ENCODE measurements at places on chromosomes 5 and 9. TPM values are rescaled to one million over a fixed set of nuclear protein-coding genes. Genes with fewer than 3 reads are reported as not detected.

DNA sequence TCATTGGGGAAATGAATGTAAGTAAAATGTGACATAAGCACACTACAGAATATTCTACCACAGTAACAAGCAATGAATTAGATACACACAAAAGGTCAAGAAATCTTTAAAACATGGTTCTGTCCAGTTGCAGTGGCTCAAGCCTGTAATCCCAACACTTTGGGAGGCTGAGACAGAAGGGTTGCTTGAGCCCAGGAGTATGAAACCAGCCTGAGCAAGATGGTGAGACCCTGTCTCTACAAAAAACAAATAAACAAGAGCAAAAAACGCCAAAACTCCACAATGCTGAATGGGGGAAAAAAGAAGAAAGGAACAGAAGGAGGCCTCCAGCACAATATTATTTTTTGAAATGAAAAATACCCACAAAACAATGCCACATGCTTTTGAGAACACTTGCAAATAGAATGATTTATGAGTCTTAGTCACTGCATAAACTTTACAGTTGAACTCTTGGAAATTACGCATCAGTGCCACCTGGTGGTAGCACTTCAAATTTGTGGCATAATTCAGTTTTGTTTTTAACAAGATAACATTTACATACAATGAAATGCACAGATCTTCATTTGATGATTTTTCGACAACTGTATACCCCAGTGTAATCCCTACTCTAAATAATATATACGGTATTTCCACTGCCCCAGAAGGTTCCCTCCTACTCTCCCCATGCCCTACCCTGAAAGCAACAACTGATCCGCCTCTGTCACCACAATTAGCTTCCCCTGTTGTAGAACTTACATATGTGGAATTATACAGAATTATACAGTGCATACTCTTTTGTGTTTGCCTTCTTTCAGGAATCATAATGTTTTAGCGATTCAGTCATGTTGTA, 14.4 kb upstream of the SPINK4 start:
- DNase-seq = peak; percentile 68
- peaks cover 5% of the 10 kb centered on the region for H3K4me1 ChIP-seq
- no peak overlapping the region for H3K4me3 ChIP-seq
- peaks cover 8% of the 10 kb centered on the region for H3K27me3 ChIP-seq
- no peak overlapping the region for H3K27ac ChIP-seq
- H3K36me3 ChIP-seq = no peaks in the 10 kb centered on the region

DNA sequence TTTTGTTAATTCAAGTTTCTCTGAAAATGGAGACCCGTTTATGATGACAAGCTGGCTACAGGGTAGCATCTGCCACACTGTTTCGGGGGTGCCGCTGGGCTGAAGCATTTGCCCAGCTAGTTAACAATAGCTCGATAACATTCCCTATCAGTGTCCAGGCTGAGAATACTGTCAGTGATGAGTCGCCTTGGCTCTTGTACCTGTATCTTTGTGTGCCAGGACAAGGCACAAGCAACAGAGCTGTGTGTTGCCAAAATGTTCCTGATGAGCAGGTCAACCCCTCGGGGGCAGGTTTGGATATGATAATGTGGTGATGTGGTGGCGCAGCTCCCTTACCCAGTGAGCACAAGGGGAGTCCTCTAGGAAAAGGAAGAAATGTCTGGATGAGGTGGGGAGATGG, 7.0 kb downstream of the TGFBI start:
- peaks cover 17% of the 10 kb centered on the region for H3K27me3 ChIP-seq
- no peak overlapping the region for H3K27ac ChIP-seq
- peaks cover 2% of the 10 kb centered on the region for H3K36me3 ChIP-seq
- no peak overlapping the region for H3K4me3 ChIP-seq
- H3K4me1 ChIP-seq = peaks cover 9% of the 10 kb centered on the region

DNA sequence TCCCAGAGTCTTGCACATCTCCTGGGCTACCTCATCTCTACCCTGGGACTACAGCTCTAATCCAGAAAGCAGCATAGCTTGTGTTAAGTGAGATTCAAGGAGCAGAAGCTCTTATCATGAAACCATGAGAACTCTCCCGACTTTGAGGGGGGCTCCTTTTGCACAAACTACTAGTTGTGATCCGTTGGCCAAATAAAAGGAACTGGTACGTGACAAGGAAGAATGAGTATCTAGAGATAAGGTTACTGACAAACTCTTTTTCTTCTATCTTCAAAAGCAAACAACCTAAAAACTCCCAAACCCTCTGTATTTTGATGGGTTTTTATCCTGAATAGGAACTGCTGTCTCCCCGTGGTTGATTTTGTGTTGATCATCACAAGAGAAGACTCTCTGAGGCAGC, 168.5 kb downstream of the SLC24A2 start:
- peaks cover 13% of the 10 kb centered on the region for H3K27me3 ChIP-seq
- H3K4me1 ChIP-seq = peaks cover 5% of the 10 kb centered on the region
- no peak for DNase-seq
- H3K27ac ChIP-seq = no peak overlapping the region
- no peaks in the 10 kb centered on the region for H3K36me3 ChIP-seq

DNA sequence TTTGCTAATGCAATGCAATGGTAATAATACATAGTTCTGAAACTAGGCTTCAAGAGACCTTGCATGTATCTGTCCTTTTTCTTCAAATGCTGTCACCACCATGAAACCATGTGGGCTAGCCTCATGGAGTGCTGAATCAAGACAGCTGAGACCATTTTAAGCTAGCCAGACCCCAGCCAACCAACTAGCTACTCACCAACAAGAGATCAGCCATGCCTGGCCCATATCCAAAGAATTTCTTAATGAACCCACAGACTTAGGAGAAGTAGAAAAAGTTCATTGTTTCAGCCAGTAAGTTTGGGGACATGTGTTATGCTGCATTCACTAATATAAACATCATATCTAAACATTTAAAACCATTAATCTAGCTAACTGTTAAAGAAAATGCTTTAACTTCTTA, 139.8 kb upstream of the EDIL3 start:
- H3K27me3 ChIP-seq = no peaks in the 10 kb centered on the region
- no peak overlapping the region for H3K27ac ChIP-seq
- H3K4me3 ChIP-seq = no peak overlapping the region
- DNase-seq = no peak
- H3K4me1 ChIP-seq = no peaks in the 10 kb centered on the region

GRCh38 chr9:28456861-28457260, 883.6 kb upstream of the C9orf72 start:
- H3K36me3 ChIP-seq = no peaks in the 10 kb centered on the region
- no peaks in the 10 kb centered on the region for H3K27me3 ChIP-seq
- no peak for DNase-seq
- no peak overlapping the region for H3K27ac ChIP-seq
- no peaks in the 10 kb centered on the region for H3K4me1 ChIP-seq

DNA sequence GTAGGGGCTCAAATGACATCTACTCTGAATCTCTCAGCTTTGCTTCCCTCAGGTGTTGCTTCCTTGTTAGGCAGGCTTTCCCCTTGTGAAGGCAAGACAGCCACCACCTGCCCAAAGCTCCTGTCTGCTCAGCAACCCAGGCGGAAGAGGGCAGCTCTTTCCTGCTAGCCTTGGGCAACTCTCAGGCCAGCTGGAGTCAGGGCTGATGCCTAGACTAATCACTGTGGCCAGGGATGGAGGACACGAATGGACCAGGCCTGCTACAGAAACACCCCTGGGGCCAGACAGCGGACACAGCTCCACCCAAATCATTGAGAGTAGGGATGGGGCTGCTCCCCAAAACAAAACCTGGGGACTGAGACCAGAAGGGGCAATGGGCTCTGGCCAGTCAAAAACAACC, 138.0 kb downstream of the MTX3 start:
- H3K27ac ChIP-seq = no peak overlapping the region
- no peaks in the 10 kb centered on the region for H3K36me3 ChIP-seq
- H3K4me1 ChIP-seq = no peaks in the 10 kb centered on the region
- H3K27me3 ChIP-seq = no peaks in the 10 kb centered on the region

- no peaks in the 10 kb centered on the region for H3K36me3 ChIP-seq
- peaks cover 6% of the 10 kb centered on the region for H3K4me1 ChIP-seq
- no peak overlapping the region for H3K27ac ChIP-seq
- no peak for DNase-seq
- H3K27me3 ChIP-seq = no peaks in the 10 kb centered on the region
- no peak overlapping the region for H3K4me3 ChIP-seq
These were observed 62.7 kb upstream of the PALM2AKAP2 start for GRCh38 chr9:109717342-109717741.

- H3K4me3 ChIP-seq = no peak overlapping the region
- DNase-seq = no peak
- no peaks in the 10 kb centered on the region for H3K27me3 ChIP-seq
- no peaks in the 10 kb centered on the region for H3K36me3 ChIP-seq
These were observed 440.3 kb downstream of the PTPRD start for GRCh38 chr9:10172476-10172875.

- DNase-seq = no peak
- H3K4me1 ChIP-seq = peaks cover 3% of the 10 kb centered on the region
- H3K36me3 ChIP-seq = no peaks in the 10 kb centered on the region
- no peak overlapping the region for H3K27ac ChIP-seq
These were observed 72.1 kb downstream of the C7 start for GRCh38 chr5:40981420-40981819.

GRCh38 chr9:12231832-12232231, 461.4 kb upstream of the TYRP1 start:
- H3K36me3 ChIP-seq = peaks cover 10% of the 10 kb centered on the region
- H3K4me1 ChIP-seq = no peaks in the 10 kb centered on the region
- no peak for DNase-seq
- no peak overlapping the region for H3K4me3 ChIP-seq

DNA sequence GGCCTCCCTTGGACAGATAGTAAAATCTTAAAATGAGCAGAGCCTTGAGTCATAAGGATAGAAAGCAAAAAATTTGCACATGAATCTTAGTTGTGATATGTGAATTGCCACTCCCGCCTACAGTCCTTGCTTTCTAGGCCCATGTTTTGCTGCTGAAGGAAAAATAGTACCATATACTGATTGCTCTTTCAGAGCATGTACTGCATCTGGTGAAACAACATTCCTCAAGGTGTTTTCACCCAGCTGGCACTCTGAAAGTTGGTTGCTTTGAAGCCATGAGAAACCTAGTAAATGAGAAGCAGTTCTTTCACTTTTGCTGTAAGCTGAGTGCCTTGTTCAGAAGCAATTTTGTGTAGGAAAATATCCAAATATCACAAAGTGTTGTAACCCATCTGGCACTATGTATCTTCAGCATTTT, 10.3 kb downstream of the CDC37L1 start:
- DNase-seq = no peak
- no peak overlapping the region for H3K27ac ChIP-seq
- no peaks in the 10 kb centered on the region for H3K27me3 ChIP-seq
- H3K4me1 ChIP-seq = no peaks in the 10 kb centered on the region

DNA sequence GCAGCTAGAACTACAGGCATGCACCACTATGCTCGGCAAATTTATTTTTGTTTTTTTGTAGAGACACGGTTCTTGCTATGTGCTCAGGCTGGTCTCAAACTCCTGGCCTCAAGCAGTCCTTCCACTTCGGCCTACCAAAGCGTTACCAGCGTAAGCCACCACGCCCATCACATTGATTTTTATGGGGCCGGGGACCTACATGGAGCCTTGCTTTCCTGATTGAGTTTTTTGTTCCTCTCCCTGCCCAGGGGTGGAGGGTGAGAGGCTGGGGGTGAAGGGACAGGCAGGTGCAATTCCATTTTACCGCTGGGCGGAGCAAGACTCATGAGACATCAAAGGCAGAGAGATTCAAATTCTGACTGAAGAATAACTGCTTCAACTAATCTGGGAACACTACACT, 1.9 kb downstream of the ALDH1B1 start:
- no peak for DNase-seq
- H3K27ac ChIP-seq = no peak overlapping the region
- peaks cover 40% of the 10 kb centered on the region for H3K4me1 ChIP-seq
- H3K4me3 ChIP-seq = peak overlapping the region; percentile 95
- H3K36me3 ChIP-seq = peaks cover 24% of the 10 kb centered on the region
- H3K27me3 ChIP-seq = peaks cover 3% of the 10 kb centered on the region

GRCh38 chr9:87515588-87516221, 18.0 kb downstream of the DAPK1 start:
- no peak overlapping the region for H3K4me3 ChIP-seq
- peaks cover 17% of the 10 kb centered on the region for H3K36me3 ChIP-seq
- H3K27me3 ChIP-seq = no peaks in the 10 kb centered on the region
- no peak for DNase-seq

- H3K27me3 ChIP-seq = peaks cover 2% of the 10 kb centered on the region
- no peak for DNase-seq
- no peaks in the 10 kb centered on the region for H3K36me3 ChIP-seq
- no peak overlapping the region for H3K27ac ChIP-seq
- H3K4me1 ChIP-seq = peaks cover under 1% of the 10 kb centered on the region
These were observed 139.2 kb upstream of the SMARCA2 start for GRCh38 chr9:1875921-1876448.

DNA sequence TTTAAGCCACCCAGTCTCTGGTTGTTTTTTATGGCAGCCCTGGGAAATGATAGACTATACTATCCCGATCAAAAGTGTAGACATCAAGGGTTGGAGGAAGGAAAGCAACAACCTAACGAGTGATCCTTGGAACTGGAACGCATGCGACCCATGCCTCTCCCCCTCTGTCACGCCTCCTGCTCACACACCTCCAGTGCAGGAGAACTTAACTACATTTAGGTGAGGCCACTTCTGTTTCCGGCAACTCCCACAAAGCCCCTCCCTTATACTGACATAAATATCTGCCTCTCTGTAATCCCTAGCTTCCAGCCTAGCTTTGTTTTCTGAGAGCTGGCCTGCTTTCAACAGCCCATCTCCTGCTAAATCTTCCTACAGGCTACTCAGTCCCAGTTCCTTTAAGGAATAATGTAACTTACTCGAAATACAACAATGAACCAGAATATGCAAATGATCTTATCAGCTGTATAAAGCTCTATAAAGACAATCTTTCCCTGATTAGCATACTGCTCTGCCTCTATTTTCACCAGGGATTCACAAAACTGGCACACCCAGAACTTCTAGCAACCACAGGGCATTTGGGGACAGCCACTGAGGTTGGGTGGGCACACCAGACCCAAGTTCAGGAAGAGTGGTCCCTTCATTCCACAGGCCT, 73.9 kb downstream of the GABBR2 start:
- no peak overlapping the region for H3K4me3 ChIP-seq
- no peak overlapping the region for H3K27ac ChIP-seq
- peaks cover 11% of the 10 kb centered on the region for H3K27me3 ChIP-seq
- no peak for DNase-seq
- H3K4me1 ChIP-seq = no peaks in the 10 kb centered on the region
- no peaks in the 10 kb centered on the region for H3K36me3 ChIP-seq

GRCh38 chr9:5288591-5288990, 15.9 kb downstream of the RLN2 start:
- peaks cover 6% of the 10 kb centered on the region for H3K27me3 ChIP-seq
- DNase-seq = no peak
- no peak overlapping the region for H3K4me3 ChIP-seq
- H3K36me3 ChIP-seq = no peaks in the 10 kb centered on the region
- no peaks in the 10 kb centered on the region for H3K4me1 ChIP-seq

The C5orf63 gene
- 3.0 TPM for total RNA-seq

The LMX1B gene
- total RNA-seq = 6.9 TPM

The PDCD1LG2 gene
- total RNA-seq = not detected

The RIC1 gene
- total RNA-seq = 21.6 TPM

The IFNA2 gene
- total RNA-seq = not detected

The GNAQ gene
- total RNA-seq = 53.3 TPM
